Chondrocyte (in vitro differentiated cells): ENCODE measurements at places on chromosomes 13 and 19. TPM values are rescaled to one million over a fixed set of nuclear protein-coding genes. Genes with fewer than 3 reads are reported as not detected.
A peak's percentile ranks its signal among the peaks of the same experiment; 100 is the strongest.

DNA sequence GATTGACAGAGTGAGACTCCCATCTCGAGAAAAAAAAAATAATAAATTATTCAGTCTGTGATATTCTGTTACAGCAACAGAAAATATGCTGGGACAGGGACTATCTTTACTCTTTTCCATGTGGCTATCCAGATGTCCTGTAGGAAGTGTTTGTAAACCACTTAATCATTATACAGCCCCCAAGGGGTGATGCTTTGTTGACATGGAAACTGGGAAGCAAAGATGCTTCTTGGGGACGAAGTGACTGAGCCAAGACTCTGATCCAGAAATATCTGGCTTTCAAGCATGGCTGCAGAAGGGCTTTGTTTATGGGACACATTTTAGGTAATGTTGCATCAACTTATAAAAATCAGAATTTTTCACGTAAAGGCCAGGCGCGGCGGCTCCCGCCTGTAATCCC, 5.4 kb downstream of the ZNF8 start:
- H3K36me3 ChIP-seq: peaks cover 29% of the 10 kb centered on the region
- H3K27me3 ChIP-seq: no peaks in the 10 kb centered on the region
- no peak overlapping the region for H3K27ac ChIP-seq
- H3K4me3 ChIP-seq: no peak overlapping the region
- peaks cover 26% of the 10 kb centered on the region for H3K4me1 ChIP-seq

DNA sequence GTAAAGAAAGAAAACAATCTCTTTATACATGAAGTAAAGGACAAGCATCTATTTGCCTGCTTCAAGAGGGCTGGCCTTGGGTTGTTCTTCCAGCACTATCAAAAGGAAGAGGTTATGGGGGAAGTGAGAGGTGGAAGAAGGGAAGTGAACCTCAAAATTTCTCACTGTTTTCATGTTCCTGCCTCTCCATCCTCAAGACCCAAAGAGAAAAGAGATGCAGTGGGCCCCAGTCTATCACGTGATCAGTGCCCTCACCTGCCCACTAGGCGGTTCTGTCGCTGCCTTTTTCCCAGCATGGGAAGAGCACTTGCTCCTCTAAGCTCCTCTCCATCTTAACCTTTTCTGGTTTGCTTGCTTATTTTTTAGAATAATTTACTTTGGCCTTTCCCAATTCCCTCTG, 6.2 kb upstream of the USP12 start:
- no peak for DNase-seq
- H3K4me3 ChIP-seq: no peak overlapping the region
- no peak overlapping the region for H3K27ac ChIP-seq
- H3K27me3 ChIP-seq: no peaks in the 10 kb centered on the region

- peaks cover 17% of the 10 kb centered on the region for H3K4me1 ChIP-seq
- no peak for DNase-seq
- H3K36me3 ChIP-seq: no peaks in the 10 kb centered on the region
- H3K4me3 ChIP-seq: peak overlapping the region; percentile 69
- no peaks in the 10 kb centered on the region for H3K27me3 ChIP-seq
- peak overlapping the region; percentile 49 for H3K27ac ChIP-seq
These were observed 512 bp downstream of the LRRC8E start for GRCh38 chr19:7888826-7889217.

Gene BEST2
- not detected in 3 replicates for total RNA-seq

DNA sequence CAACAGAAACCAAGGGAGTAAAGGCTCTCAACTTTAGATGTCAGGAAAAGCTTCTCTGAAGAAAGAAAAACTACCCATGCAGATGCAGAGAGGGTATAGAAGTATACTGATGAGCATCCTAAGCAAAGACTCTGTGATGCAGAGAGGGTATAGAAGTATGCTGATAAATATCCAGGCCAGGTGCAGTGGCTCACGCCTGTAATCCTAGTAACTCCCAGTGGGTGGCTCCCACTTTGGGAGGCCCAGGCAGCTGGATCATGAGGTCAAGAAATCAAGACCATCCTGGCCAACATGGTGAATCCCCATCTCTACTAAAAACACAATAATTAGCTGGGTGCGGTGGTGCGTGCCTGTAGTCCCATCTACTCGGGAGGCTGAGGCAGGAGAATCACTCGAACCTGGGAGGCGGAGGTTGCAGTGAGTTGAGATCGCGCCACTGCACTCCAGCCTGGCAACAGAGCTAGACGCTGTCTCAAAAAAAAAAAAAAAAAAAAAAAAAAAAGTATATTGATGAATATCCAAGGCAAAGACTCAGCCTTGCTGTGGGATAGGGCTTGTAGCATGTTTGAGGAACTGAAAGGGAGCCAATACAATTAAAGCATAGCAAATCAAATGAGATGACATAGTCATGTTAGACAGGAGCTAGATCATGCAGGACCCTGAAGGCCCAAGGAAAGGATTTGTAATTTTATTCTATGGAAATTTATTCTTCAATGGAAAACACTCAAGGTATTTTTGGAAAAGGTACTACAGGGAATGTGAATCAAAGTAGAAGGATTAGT, 14.9 kb downstream of the UBL3 start:
- H3K27me3 ChIP-seq: no peaks in the 10 kb centered on the region
- no peak overlapping the region for H3K27ac ChIP-seq
- no peak overlapping the region for H3K4me3 ChIP-seq
- DNase-seq: no peak
- peaks cover 54% of the 10 kb centered on the region for H3K4me1 ChIP-seq

- no peak for DNase-seq
- no peak overlapping the region for H3K4me3 ChIP-seq
- no peaks in the 10 kb centered on the region for H3K4me1 ChIP-seq
- no peaks in the 10 kb centered on the region for H3K36me3 ChIP-seq
- H3K27me3 ChIP-seq: no peaks in the 10 kb centered on the region
These were observed 311.8 kb downstream of the NDFIP2 start for GRCh38 chr13:79792716-79793115.

- no peaks in the 10 kb centered on the region for H3K36me3 ChIP-seq
- no peaks in the 10 kb centered on the region for H3K27me3 ChIP-seq
- H3K4me3 ChIP-seq: no peak overlapping the region
- peaks cover 14% of the 10 kb centered on the region for H3K4me1 ChIP-seq
- DNase-seq: no peak
- H3K27ac ChIP-seq: no peak overlapping the region
These were observed 2293.3 kb downstream of the PCDH9 start for GRCh38 chr13:64936879-64937278.
